NCI-H1436 treated with DMSO at 0.1 percent for 48 hours (cell line): ENCODE measurements at places on chromosomes 13 and 19.

GRCh38 chr19:13212759-13213330 is 62.6 kb downstream of the IER2 start:
- DNase-seq: no peak

GRCh38 chr13:72514146-72514545 is 213.3 kb downstream of the MZT1 start:
- no peak for DNase-seq

GRCh38 chr19:31317093-31317492 is 32.1 kb downstream of the TSHZ3 start:
- DNase-seq: no peak

DNA sequence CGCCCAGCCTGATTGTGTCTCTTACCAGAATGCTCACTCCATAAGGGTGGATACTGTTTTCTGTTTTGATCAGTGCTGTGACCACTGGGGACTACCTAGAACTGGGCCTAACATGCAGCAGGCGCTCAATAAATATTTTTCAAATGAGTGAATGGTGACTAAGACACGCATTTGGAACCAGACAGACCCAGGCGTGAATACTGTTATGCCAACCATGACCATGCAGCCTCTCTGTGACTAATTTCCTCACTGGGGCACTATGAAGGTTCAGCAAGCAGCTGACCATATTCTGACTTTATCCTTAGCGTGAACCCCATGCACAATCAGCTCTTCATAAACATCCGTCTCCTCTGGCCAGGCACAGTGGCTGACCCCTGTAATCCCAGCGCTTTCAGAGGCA is 13.0 kb upstream of the SPC24 start:
- no peak for DNase-seq

GRCh38 chr13:33150662-33151061 is 134.4 kb downstream of the KL start:
- no peak for DNase-seq
